ENCODE measurements at places on chromosomes 11 and 22. TPM values are rescaled to one million over a fixed set of nuclear protein-coding genes. Genes with fewer than 3 reads are reported as not detected.

DNAJB7 gene
- not detected for total RNA-seq

MS4A12 gene
- total RNA-seq, result not detected

HORMAD2 gene
- total RNA-seq, result not detected

OR6T1 gene
- not detected for total RNA-seq

CCDC116 gene
- 0.57 TPM for total RNA-seq

CHADL gene
- 8.9 TPM for total RNA-seq

PATE4 gene
- total RNA-seq, result not detected

DNA sequence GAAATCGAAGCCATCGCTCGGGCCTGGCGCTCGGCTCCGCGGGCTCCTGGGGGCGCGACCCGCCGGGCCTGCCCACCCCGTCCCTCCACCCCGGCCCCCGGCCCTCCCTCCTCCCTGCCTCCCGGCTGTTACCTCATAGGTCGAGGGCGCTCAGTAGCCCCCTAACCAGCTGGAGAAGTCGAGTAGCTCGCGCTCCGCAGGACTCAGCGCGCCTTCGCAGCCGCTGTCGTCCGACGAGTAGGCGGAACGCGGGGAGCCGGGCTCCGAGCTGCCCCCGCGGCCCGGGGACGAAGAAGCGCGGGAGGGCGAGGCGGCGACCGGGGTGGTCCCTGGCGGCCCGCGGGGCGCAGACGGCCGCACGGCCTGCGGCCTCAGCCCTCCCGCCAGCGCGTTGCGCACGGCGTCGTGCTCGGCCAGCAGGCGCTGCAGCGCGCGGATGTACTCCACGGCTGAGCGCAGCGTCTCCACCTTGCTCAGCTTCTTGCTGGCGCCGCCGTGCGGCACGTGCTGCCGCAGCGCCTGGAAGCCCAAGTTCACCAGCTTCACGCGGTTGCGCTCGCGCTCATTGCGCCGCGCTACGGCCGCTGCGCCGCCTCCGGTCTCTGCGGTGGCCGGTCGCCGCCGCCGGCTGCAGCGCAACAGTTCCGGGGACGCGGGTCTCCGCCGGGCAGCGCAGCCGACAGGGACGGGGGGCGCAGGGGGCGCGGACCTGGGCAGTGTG lies 627 bp downstream of the ASCL2 start:
- DNase-seq, result peak; percentile 63

DNA sequence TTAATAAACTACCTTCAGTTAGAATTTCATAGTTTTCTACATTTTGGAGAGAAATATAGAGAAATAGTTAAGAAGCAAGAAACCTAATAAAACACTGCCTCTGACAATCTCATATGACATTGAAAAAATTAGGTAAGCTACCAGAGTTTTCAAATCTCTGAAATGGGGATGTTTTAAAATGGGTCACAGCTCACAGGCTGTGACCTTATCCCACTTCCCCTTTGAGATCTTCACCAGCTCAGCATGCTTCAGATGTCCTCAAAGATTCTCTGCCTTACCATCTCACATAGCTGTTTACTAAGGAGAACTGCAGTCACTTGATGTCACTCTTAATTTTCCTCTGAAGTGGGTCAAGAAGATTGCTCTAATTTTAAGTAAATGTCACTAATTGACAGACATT lies 717.8 kb downstream of the JRKL start:
- DNase-seq, result no peak

- no peak for DNase-seq
Observed at GRCh38 chr11:15889363-15890030, 466.8 kb downstream of the SOX6 start.

DNA sequence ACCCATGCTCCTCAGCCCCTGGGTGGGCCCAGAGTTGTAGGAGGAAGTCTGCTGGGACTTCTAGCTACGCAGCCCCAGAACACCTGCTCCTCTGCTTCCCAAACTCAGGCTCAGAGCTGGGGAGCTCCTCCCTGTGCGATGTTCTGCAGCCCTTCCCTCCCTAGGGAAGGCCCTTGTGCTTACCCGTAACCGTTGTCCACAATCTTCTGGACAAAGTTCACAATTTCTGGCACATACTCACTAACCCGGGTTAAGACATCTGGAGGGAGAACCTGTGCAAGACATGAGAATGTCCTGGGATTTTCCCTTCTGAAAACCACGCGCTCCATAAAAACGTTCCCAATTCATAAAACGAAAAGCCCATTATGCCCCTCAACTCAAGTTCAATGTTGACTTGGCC lies 28.4 kb downstream of the CARS1 start:
- DNase-seq, result no peak

DNA sequence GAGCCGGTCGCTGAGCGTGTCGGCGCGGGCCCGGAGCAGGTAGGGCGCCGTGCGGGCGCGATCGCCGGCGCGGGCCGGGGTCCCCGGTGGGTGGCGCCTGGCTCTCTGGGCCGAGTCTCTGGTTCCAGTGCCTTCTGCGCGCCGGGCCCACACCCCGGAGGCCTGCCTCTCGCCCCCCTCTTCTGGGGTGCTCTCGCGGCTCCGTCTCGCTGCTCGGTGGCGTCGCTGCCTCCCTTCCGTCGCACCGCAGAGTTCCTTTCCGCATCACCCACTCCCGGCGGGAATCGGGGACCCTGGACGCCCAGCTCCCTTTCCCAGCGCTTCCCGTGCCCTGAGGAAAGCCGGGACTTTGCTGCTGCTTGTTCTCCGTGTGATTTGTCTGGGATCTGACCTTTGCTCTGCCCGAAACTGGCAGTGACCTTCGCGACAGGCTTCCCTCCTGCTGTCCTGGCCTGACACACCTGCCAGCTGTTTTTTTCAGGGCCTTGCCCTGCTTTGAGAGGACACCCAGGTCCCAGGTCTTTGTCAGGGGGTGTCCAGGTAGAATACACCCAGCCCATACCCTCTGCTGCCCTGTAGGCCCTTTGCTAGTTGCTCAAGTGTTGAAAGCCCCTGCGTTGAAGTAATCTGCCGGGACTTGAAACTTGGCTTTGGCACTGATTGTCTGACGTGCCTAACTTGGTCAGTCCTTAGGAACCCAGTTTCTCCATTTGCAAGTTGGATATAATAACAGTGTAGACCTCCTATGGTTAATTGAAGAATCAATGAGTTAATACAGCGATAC lies 711 bp downstream of the FDX1 start:
- DNase-seq, result peak; percentile 52

GRCh38 chr11:114844896-114845295 lies 166.6 kb downstream of the NXPE2 start:
- no peak for DNase-seq

GRCh38 chr11:130945896-130946295 lies 29.6 kb upstream of the SNX19 start:
- no peak for DNase-seq

- DNase-seq, result no peak
Observed at GRCh38 chr11:112265659-112266409, 5.2 kb upstream of the PLET1 start.

DNA sequence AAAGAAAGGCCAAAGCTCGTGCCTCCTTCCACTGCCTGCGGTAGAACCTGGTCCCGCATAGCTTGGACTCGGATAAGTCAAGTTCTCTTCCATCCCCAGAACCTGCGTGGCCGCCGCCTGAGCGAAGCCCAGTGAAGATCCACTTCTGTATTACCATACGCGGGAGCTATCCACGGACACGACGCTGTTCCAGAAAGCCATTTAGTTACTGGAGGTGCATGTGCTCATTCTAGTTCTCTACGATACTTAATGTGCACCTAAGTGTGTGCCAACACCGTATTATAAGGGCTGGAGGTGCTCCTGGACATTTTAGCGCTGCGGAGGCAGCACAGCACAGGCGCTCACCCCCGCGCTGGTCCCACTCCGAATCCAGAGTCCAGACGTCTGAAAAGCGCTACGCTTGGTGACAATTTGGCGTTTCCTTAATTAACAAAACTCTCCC lies 1.4 kb downstream of the WT1 start:
- no peak for DNase-seq

DNA sequence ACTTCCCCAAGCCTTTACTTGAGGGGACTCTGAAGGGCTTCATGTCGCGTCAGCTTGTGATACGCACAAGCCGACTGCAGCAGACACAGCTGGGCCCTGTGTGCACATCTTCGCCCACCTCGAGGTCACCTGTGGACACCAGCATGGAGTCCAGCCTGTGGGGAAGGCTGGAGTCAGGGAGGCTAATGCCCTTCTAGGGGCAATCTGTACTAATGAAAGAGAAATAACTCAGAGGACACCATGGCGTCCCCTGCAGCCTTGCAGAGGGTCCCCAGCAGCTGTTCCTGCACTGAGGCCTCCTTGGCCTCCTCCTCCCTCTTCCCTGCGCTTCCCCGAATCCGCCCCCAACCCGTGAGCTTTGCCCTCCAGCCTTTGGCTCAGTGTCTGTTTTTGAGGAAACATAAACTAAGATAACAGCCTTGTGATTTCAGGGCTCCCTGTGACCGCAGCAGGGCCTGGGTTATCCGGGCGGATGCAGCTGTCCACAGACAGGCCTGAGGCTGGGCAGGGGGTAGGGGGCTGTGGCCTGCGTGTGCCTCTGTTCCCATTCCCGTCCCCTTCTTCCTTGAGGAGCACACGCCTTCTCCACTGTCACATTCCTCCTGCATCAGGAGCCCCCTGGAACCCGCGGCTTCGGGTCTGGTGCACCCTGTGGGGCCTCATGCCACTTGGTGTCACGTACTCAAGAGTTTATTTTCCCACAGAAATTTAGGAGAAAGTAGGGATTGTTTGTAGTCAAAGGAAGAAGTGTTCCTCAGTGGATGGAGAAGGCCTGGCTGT lies 25.0 kb downstream of the KRTAP5-5 start:
- DNase-seq, result peak; percentile 34

DNA sequence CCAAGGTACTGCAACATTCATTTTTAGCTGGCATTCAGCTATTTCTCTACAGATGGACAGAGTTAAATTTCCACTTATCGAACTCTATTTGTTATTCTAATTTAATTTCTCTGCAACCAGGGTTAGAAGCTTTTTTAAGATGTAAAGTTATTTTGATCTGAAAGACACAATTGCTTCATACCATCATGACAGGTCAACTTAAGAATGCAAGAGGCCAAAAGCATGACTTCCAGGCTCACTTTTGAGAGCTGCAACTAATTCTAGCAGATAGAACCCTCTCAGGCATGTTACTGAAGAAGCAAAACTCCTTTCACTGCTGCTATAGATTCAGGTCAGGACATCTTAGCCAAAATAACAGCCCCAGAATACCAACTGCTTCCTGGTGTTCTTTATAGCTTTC lies 86.5 kb upstream of the GALNT18 start:
- DNase-seq, result no peak

GRCh38 chr11:64252003-64252872 lies 908 bp downstream of the PLCB3 start:
- DNase-seq, result no peak

DNA sequence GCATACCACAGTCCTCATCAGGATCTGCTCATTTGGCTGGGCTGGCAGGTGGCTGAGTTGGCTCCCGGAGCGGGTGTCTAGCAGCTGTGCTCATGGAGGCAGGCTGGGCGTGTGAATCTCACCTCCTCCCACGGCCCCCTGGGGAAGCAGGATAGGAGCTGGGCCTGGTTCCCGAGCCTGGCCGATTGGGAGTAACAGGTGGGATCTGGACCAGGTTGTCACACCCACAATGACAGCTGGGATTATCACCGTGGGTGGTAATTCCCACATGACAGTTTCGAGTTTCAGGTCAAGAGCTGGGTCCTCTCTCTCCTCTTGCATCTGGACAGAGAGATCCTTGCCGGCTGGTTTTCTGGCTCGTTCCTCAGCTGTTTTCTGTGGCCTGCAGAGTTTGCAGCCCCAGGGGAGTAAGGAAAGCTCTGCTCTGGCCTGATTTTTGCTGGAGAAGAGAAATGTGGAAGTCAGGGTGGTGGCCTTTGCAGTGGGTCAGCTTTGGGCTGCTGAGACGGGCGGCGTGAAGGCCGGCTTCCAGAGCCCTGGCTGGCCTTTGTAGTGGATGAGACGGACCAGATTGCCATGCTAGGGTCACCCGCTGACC lies 57.0 kb downstream of the BCR start:
- no peak for DNase-seq

DNA sequence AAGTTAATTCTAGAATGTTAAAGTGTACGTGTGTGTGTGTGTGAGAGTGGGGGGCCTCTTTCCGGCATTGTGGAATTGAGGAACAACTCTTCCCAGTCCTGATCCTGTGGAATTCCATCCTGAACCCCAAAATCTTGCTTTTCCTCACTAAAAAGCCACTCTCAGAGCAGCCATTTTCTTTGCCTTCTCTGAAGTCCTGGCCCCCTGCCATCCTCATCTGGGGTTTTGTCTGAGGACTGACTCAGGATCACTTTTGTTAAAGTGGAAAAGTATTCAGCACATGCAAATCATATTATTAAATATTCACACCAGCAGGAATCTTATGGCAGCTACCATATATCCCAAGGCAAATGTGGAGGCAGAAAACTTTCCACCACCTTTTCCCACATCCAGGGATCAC lies 3.8 kb downstream of the SCN4B start:
- no peak for DNase-seq

GRCh38 chr11:69667619-69668604 lies 7.2 kb downstream of the LTO1 start:
- no peak for DNase-seq

- DNase-seq, result no peak
Observed at GRCh38 chr22:43985532-43985931, 30.3 kb downstream of the SAMM50 start.

GRCh38 chr11:64379160-64379559 lies 20.2 kb downstream of the RPS6KA4 start:
- no peak for DNase-seq

DNA sequence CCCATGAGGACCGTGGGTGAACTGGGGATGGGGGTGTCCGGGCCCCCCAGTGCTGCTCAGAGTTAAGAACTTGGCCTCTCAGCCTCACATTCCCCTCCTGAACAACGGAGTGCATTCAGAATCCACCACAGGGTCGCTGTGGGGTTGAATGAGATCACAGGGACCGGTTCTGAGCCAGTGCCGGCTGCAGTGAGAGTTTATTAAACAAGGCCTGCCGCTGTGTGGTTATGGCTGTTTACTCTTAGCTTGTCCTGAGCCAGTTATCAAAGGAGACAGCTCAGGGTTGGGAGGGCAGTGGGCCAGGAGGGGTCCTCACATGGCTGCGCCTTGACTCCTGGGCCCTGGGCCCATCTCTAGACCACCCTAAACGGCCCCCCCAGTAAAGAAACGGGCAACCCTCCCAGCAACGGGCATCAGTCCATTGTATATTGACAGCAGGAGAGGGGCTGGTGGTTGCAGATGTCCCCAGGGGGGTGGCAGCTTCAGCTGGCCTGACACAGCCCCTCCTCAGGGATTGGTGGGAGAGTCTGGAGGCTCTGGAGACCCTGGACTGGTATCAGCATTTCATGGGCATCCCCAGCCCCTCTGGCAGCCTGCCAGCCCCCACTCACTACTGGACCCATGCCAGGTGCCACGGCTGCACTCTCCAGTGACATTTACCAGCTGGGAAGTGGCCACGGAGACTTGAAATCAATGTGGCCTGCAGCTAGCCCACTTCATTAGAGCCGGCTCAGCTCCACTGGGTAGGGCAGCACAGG lies 15.1 kb upstream of the CABP7 start:
- DNase-seq, result no peak

GRCh38 chr11:47917599-47918369 lies 62.6 kb upstream of the PTPRJ start:
- peak; percentile 93 for DNase-seq

DNA sequence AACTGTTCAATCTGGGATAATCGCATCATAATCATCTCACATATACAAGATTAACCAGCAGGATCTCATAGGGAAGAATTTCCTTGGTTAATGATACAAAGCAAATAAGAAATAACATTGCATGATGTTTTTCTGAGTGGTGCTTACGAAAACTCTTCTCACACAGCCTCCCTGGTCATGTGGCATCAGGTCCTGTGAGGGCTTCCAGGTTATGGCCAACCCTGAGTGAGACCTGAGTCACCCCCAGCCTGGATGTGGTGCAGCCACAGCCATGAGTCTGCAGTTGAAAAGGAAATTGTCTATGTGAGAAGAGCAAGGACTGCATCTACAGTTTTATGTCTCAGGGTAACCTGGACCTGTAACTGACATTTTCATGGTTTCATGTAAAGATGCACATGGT lies 90.5 kb upstream of the XKR3 start:
- DNase-seq, result no peak

Data from ureter (tissue), 1 donor.